ENCODE measurements at places on chromosomes 6 and 20.

- DNase-seq, result no peak
These were observed 74.6 kb downstream of the DTD1 start for GRCh38 chr20:18662279-18663040.

GRCh38 chr20:11195899-11196558 lies 522.2 kb upstream of the JAG1 start:
- DNase-seq, result peak; percentile 79

- DNase-seq, result peak; percentile 73
These were observed 108.2 kb upstream of the GMDS start for GRCh38 chr6:2353412-2354137.

GRCh38 chr20:50346374-50347283 lies 156.0 kb downstream of the CEBPB start:
- peak; percentile 84 for DNase-seq

GRCh38 chr20:63064745-63065711 lies 58.3 kb upstream of the BHLHE23 start:
- DNase-seq, result no peak

- DNase-seq, result peak; percentile 6
These were observed 216.9 kb downstream of the GMDS start for GRCh38 chr6:2028457-2029038.

DNA sequence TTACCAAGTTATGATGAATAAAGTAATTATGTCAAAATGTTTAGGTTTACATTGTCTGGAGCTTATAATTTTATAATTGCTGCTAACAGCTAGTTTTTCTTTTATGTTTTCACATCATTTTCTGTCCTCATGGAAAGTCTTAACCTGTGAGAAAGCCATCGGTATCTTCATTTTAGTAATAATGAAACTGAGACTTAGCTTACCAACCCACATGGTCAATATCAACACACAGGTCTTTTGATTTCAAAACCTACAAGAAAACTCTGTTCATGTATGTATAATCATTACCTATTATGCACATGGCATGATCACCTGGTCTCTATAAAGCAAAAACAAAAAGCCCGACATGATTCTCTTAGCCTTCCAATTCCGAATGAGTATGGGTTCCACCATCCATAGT lies 61.9 kb downstream of the KCNQ5 start:
- no peak for DNase-seq

DNA sequence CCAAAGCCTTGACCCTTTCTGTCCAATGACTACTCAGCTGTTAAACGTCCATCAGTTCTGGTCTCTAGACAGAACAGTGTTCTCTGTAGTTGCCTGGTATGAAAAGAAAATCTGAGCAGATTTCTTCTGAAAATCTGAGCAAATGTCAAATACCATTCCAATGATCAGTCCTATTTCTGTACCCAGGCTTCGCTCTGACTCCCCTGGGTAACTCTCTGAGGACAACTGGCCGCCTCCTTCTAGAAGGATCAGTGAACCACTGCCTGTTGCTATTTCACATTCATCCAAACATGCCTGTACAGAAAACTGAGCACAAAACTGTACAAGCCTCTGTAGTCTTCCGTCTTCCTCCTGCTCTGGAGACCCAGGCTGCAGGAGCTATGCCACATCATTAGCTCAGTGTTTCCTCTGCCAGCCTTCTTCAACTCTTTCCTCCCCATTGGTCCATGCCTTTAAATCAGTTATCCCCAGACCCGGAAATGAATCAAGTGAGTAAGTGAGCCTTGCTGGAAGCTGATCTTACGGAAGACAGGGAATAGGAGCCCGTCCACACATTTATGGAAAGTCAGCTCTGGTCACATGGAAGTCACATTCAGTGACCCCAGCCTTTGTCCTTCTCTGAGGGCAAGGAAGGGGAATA lies 63.3 kb downstream of the DAAM2 start:
- DNase-seq, result no peak

GRCh38 chr6:111782887-111783466 lies 90.3 kb downstream of the FYN start:
- DNase-seq, result no peak

GRCh38 chr6:144152334-144152900 lies 2.1 kb downstream of the STX11 start:
- no peak for DNase-seq

DNA sequence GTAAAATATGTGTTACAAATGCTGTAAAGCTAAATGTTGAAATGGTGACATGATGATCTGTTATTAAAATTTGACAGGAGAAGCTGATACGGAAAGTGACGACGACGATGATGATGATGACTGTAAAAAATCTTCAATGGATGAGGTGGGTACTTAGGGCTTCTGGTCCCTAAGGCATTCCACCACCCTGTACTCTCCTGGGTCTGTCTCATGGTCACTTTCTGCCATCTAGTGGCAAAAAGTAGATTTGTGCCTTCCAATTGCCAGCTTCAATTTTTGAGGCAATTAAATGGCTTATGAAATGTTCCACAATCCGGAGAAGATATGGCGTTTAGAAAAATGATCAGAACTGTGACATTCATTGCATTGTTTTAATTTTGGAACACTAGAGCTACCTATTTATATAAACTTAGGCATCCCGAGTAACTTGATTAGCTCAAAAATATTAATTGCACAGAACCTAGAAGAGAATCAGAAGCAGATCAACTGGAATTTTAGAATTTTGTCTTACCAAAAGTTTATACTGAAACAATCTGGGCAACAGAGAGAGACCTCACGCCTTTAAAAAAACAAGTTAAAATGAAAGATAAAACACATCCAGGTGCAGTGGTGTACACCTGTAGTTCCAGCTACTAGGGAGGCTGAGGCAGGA lies 346.5 kb upstream of the PLCB4 start:
- peak; percentile 74 for DNase-seq

- DNase-seq, result no peak
These were observed 261.2 kb downstream of the BMP7 start for GRCh38 chr20:57004951-57005933.

DNA sequence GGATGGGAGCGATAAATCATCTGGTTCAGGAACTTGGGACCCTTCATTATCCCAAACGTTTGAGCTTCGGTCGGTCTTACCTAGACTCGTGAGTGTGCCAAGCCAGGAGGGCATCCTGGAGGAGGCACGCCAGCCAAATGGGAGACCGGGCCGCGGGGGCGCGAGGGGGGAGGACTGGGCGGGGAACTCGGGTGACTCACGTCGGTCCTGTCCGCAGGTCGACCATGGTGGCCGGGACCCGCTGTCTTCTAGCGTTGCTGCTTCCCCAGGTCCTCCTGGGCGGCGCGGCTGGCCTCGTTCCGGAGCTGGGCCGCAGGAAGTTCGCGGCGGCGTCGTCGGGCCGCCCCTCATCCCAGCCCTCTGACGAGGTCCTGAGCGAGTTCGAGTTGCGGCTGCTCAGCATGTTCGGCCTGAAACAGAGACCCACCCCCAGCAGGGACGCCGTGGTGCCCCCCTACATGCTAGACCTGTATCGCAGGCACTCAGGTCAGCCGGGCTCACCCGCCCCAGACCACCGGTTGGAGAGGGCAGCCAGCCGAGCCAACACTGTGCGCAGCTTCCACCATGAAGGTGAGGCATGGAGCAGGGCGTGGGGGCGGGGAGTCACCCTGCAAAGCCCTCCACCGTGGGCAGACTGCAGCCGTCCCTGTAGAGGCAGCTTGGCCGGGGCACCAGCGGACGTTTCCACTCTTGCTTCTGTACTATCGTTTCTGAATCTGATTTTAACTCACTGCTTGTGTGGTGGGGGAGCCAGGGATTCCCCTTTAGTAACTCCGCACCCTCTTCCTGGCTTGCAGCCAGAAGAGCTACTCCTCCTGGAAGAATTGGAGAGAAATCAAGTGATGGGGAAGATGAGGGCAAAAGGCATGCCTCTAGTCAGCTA lies 2.7 kb downstream of the BMP2 start:
- DNase-seq, result no peak

DNA sequence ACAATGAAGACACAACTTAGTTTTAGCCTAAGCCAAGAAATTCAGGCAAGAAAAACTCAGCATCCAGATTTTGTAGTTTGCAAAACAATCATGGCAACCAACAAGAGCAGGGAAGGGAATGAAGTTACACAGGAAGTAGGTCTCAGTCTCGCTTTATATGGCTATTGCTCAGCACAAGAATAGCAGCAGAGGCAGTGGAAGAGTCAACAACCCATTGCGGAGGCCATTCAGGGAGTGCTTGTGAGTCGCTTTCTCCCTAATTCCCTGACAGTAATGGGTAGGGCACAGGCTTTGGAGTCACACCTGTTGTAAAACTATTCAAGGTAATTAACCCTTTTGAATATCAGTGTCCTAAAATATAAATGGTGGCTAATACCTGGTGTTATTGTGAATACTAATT lies 238.5 kb downstream of the HDGFL1 start:
- DNase-seq, result no peak

DNA sequence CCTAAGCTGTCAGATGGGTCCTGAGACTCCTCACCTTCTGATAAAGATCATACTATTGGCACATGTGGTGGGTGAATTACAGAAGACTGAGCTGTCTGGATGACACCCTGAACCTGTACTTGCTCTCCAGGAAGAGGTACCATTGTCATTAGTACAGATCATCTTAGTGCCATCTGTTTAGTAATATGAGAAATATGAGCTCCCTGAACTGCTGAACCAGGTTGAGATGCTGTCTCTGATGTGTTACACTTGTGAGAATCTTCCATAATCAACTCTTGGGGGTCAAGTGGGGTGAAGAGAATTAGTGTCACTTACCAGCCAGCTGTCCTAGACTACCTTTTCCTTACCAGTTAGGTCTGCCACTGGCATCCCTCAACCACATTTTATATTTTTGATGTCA lies 531.0 kb downstream of the EPHA7 start:
- no peak for DNase-seq

DNA sequence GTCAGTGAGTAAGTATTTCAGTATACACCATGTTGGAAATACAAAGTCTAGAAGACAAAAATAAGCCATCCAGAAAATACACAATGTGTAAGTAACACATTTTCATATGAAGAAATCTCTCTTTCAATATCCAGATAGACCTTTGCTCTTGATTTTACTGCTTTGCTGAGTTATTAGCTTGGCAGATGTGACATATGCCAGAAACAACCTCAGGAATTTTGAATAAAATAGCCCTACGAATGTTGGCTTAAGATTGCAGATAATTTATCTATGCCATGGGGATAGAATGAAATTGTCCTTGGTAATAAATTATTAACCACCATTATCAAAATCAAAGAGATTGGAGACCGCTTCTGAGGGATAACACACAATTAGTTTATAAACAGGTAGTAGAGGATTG lies 1036.9 kb upstream of the EPHA7 start:
- DNase-seq, result no peak

DNA sequence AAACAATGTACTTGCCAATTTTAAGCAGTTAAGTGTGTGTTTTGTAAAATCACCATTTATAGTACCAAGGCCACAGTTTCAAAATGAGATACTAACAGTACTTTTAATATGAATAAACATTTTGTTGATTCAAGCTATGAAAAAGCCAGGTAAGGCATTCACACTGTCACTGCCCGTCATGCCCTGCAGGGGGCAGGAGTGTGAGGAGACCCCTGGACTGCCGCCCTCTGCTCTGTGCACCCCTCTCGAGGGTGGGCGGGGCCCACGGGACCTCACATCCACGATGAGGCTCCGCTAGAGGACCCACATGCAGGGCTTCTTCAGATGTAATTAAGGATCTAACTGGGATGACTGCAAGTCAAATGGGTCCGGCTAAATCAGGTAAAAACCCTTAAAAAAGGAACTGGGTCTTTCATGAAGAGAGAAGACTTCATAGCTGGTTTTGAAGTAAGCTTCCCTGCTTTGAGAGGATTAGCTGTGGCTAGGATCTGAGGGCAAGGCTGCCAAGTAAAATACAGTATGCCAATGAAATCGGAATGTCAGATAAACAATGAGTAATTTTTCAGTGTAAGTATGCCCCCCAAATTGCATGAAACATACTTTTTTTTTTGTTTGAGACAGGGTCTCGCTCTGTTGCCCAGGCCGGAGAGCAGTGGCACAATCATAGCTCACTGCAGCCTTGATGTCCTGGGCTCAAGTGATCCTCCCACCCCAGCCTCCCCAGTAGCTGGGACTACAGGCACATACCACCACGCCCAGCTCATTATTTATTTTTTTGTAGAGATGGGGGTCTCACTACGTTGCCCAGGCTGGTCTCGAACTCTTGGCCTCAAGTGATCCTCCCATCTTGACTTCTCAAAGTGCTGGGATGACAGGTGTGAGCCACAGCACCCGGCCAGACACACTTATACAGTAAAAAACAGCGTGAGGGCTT lies 18.7 kb downstream of the DIDO1 start:
- DNase-seq, result no peak

DNA sequence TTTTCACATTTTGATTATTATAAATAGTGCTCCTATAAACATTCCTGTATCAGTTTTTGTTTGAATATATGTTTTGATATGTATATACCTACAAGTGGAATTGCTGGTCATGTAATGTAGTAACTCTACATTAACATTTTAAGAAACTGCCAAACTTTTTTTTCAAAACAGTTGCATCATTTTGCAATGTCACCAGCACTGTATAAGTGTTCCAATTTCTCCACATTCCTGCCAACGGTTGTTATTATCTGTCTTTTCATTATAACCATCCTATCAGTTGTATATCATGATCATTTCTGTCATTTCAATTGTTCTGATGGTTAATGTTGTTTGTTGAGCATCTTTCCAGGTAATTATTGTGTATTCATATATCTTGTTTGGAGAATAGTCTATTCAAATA lies 44.8 kb upstream of the SAMD5 start:
- no peak for DNase-seq

- DNase-seq, result peak; percentile 92
These were observed 351.0 kb downstream of the BCKDHB start for GRCh38 chr6:80457439-80457933.

- no peak for DNase-seq
These were observed 31.1 kb downstream of the TM9SF4 start for GRCh38 chr20:32140603-32141002.

DNA sequence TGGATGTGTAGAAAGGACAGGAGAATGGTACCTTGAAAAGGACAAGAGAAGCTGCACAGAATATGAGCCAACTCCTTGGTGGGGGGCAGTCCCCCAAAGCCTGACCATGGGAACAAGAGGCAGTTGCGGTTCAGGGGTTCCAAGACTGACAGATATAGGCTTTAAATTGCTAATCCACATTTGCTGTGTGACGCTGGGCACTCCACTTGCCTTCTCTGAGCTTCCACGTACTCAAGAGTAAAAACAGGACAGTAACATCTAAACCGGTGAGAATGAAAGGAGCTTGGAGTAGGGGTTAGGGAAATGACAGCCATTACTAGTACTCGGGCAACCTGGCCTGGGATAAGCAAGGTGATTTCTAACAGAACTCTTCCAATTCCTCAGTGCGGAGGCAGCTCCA lies 57.9 kb upstream of the LRFN2 start:
- DNase-seq, result no peak
